ENCODE measurements at places on chromosomes 6 and 20. TPM values are rescaled to one million over a fixed set of nuclear protein-coding genes. Genes with fewer than 3 reads are reported as not detected.

POU3F2 gene
- polyA plus RNA-seq, result not detected

EPB41L1 gene
- polyA plus RNA-seq, result 1.8 TPM

OR2H2 gene
- not detected for polyA plus RNA-seq

FANCE gene
- 6.4 TPM for polyA plus RNA-seq

GPR6 gene
- polyA plus RNA-seq, result not detected

GABRR1 gene
- polyA plus RNA-seq, result not detected

GJA10 gene
- not detected for polyA plus RNA-seq

TNF gene
- polyA plus RNA-seq, result 2.3 TPM

OPRM1 gene
- polyA plus RNA-seq, result not detected

HTR1E gene
- not detected for polyA plus RNA-seq

GRCh38 chr20:16243470-16243869 is 329.8 kb downstream of the KIF16B start:
- DNase-seq, result no peak
- no peaks in the 10 kb centered on the region for H3K36me3 ChIP-seq
- no peak overlapping the region for H3K27ac ChIP-seq
- no peaks in the 10 kb centered on the region for H3K27me3 ChIP-seq
- no peak overlapping the region for H3K4me3 ChIP-seq
- H3K4me1 ChIP-seq, result no peaks in the 10 kb centered on the region

- DNase-seq, result no peak
- H3K27ac ChIP-seq, result no peak overlapping the region
- H3K36me3 ChIP-seq, result no peaks in the 10 kb centered on the region
- H3K4me1 ChIP-seq, result peaks cover 6% of the 10 kb centered on the region
Observed at GRCh38 chr20:10466855-10467254, 31.8 kb downstream of the SLX4IP start.

- peaks cover 19% of the 10 kb centered on the region for H3K36me3 ChIP-seq
- H3K4me1 ChIP-seq, result peaks cover 20% of the 10 kb centered on the region
- H3K4me3 ChIP-seq, result no peak overlapping the region
- H3K27me3 ChIP-seq, result no peaks in the 10 kb centered on the region
- H3K27ac ChIP-seq, result no peak overlapping the region
Observed at GRCh38 chr6:32842690-32843089, 1.2 kb downstream of the PSMB8 start.

GRCh38 chr6:42702200-42702599 is 20.2 kb downstream of the PRPH2 start:
- DNase-seq, result peak; percentile 80
- peak overlapping the region; percentile 67 for H3K27ac ChIP-seq
- H3K27me3 ChIP-seq, result no peaks in the 10 kb centered on the region
- no peak overlapping the region for H3K4me3 ChIP-seq
- H3K4me1 ChIP-seq, result peaks cover 17% of the 10 kb centered on the region
- no peaks in the 10 kb centered on the region for H3K36me3 ChIP-seq

DNA sequence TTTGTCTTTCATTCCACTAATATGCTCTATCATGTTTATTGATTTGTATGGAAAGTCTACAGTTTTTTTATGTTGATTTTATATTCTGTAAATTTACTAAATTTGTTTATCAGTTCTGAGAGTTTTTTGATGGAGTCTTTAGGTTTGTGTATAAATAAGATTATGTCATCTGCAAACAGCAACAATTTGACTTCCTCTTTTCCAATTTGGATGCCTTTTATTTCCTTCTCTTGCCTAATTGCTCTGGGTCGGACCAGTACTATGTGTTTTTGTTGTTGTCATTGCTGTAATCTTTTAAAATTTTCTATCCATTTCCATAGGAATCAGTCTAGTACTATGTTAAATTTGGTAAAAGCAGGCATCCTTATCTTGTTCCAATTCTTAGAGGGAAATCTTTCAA is 31.5 kb upstream of the POLR1H start:
- no peaks in the 10 kb centered on the region for H3K4me1 ChIP-seq
- H3K36me3 ChIP-seq, result no peaks in the 10 kb centered on the region
- no peak for DNase-seq

DNA sequence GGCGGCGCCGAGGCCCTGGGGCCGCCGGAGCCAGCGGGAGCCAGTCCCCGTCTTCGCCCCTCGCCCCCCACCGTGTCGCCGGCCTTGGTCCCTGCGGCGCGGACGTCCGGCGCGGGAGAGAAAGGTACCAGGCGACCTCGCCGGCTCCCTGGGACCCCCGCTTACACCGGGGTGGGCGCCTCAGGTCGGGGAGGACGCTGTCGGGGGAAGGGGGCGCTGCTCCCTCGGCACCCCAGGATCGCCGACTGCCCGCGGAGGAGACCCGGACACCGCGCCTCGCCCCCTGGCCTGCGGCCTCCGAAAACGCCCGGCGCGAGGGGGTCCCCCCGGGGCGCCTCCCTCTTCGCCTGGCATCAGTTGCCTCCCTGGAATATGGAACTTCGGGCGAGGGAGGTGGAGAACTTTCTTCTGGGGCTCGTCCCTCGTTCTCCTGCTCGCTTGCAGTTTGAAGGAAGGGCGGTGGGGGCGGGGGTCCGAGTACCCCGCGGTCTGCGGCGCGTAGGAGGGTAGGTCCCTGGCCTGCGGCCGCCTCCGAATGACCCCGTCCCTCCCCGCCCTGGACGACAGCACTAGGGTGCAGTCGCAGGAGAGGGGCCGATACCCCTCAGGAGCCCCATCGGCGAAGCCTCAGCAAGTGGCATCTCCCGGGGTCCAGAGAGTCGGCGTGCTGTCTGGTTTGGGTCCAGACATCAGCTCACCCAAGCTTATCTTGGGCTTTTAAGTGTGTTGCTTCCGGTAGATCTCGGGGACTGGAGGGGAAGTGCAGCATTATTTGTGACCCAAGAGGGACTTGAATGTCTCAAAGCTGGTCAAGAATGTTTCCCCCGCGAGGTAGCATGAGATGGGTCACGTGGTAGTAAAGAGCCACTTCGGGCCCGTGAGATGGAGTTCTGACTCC is 549 bp downstream of the ANKRD6 start:
- H3K36me3 ChIP-seq, result no peaks in the 10 kb centered on the region
- H3K27me3 ChIP-seq, result peaks cover 14% of the 10 kb centered on the region
- H3K4me1 ChIP-seq, result peaks cover 5% of the 10 kb centered on the region
- DNase-seq, result no peak
- H3K27ac ChIP-seq, result no peak overlapping the region

DNA sequence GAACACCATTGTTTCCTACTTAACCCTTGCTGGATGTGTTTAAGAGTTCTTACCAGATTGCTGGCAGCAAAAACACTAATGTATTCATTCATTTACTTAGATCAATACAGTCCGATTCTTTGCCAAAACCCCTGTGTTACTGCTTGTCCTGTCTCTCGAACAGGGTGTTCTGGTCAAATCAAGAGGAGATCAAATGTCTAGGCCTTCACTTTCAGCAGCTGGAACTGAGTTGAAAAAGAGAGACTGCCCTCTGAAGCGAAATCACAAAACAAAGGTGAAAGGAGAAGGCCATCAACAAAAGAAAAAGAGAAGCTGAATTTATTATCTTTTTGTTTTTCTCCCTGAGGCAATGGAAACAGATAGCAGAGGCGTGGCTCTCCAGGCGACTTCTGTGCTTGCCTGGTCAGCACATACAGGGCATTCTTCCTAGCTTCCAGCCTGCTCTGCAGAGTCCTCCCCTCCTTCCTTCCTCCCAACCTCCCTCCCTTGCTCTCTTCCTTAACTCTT is 44.1 kb upstream of the GCM1 start:
- no peak overlapping the region for H3K27ac ChIP-seq
- no peaks in the 10 kb centered on the region for H3K36me3 ChIP-seq
- no peak overlapping the region for H3K4me3 ChIP-seq
- no peaks in the 10 kb centered on the region for H3K27me3 ChIP-seq

DNA sequence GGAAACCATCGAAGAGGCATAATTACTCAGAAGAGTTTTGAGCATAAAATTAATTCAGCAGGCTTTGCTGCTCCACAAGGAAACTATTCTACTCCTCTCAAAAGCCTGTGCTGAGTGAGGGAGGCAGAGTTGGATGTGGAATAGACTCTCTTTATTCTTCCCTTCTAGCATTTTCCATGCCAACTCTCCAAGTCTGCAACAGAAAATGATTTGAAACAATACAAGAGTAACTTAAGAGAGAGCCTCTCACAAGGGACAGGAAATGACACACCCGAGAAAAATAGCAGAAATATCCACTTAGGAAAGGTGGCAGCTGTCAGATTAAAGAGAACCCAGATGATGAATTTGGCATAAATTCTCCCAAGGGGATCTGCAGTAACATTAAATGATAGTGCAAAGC is 26.3 kb upstream of the LAMP5 start:
- no peaks in the 10 kb centered on the region for H3K27me3 ChIP-seq
- H3K36me3 ChIP-seq, result no peaks in the 10 kb centered on the region
- no peak for DNase-seq

GRCh38 chr6:164690702-164691500 is 618.5 kb downstream of the C6orf118 start:
- no peak overlapping the region for H3K27ac ChIP-seq
- H3K4me1 ChIP-seq, result no peaks in the 10 kb centered on the region
- no peaks in the 10 kb centered on the region for H3K36me3 ChIP-seq
- DNase-seq, result no peak

DNA sequence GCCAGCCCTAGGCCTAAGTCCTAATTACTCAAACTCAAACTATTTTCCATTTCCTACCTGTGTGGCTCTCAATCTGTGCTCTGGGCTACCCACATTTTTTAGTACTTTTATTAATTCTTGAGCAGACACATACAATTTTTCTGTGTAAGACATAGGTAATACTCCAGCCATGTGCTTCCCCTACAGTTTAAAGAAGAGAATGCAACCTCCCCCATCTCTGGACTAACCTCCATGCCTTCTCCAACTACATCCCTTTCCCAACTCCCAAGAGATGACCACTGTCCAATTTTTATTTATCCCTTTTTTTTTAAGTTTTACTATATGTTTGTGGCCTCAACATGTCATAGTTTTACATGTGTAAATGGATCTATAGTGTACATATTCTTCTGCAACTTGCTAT is 5.8 kb downstream of the HMGN4 start:
- H3K4me1 ChIP-seq, result peaks cover 7% of the 10 kb centered on the region
- peaks cover 4% of the 10 kb centered on the region for H3K36me3 ChIP-seq
- H3K27ac ChIP-seq, result no peak overlapping the region
- DNase-seq, result no peak
- H3K4me3 ChIP-seq, result no peak overlapping the region

- H3K27me3 ChIP-seq, result no peaks in the 10 kb centered on the region
- peak overlapping the region; percentile 94 for H3K27ac ChIP-seq
- no peak for DNase-seq
- H3K4me3 ChIP-seq, result peak overlapping the region; percentile 78
- peaks cover 27% of the 10 kb centered on the region for H3K4me1 ChIP-seq
Observed at GRCh38 chr6:20211941-20212391, 303 bp downstream of the MBOAT1 start.

DNA sequence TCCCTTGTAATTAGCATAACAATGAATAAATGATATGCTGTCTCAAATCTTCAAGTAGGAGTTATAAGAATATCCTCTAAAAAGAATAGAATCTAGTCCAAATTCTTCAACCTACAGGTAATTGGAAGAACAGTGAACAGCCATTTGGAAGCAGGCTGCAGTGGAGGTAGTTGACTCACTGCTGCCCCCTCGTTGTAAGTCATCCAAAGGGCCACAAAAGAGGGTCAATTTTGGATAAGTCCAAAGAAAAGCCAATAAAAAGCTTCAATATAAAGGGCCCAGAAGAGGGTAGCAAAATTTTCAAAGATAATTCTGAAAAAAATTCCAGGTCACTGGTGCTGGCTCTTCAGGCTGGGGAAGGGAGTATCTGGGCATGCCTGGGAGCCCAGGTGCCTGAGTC is 60.8 kb upstream of the SSTR4 start:
- no peak overlapping the region for H3K27ac ChIP-seq
- H3K36me3 ChIP-seq, result no peaks in the 10 kb centered on the region
- no peaks in the 10 kb centered on the region for H3K27me3 ChIP-seq
- no peak for DNase-seq

DNA sequence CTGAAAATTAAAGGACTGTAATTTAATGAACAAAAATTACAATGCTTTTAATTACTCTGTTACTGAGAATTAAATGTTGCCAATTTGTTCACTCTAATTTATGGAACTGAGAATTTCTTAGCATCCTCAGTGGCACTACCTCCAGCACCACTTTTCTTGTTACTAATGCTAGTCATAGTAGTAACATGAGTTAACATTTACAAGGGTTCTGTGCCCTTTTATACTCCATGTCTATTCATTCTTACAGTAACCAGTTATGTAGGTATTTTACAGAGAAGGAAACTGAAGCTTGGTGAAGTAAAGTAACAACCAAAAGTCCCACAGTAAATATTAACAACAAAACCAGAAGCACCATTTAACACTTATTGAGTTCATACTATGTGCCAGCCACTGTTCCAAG is 34.3 kb downstream of the RARS2 start:
- H3K4me3 ChIP-seq, result no peak overlapping the region
- no peaks in the 10 kb centered on the region for H3K27me3 ChIP-seq
- H3K36me3 ChIP-seq, result peaks cover 4% of the 10 kb centered on the region

DNA sequence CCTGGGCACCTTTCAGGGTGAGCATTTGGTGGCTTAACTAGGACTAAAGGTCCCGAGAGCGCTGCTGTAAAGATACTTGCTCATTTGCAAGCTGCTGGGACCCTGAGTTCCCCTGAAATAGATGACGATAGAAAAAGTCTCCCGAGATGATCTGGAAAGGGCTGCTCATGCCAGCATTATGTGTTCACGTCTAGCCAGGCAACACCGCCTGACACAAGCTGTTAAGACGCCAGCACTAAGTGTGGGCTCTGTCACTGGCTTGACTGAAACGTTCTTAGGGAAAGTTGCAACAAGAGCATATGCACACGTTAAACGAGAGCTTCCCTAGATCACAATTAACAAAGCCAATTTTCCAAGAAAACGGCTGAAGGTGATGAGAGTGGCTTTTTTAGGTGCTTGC is 113.7 kb downstream of the SLC23A2 start:
- H3K4me1 ChIP-seq, result no peaks in the 10 kb centered on the region
- no peaks in the 10 kb centered on the region for H3K27me3 ChIP-seq
- DNase-seq, result no peak
- no peak overlapping the region for H3K27ac ChIP-seq

- no peaks in the 10 kb centered on the region for H3K36me3 ChIP-seq
- no peaks in the 10 kb centered on the region for H3K27me3 ChIP-seq
- peaks cover 29% of the 10 kb centered on the region for H3K4me1 ChIP-seq
- H3K27ac ChIP-seq, result no peak overlapping the region
- no peak for DNase-seq
- H3K4me3 ChIP-seq, result no peak overlapping the region
Observed at GRCh38 chr6:43742285-43742684, 27.7 kb upstream of the VEGFA start.

GRCh38 chr20:16040742-16041141 is 532.5 kb downstream of the KIF16B start:
- H3K27ac ChIP-seq, result no peak overlapping the region
- H3K4me1 ChIP-seq, result no peaks in the 10 kb centered on the region
- no peaks in the 10 kb centered on the region for H3K36me3 ChIP-seq
- H3K4me3 ChIP-seq, result no peak overlapping the region
- no peak for DNase-seq

All from keratinocyte (primary cell).